Fibroblast of mammary gland (primary cell): ENCODE measurements at places on chromosomes 3 and 15.

- DNase-seq = no peak
Measured at GRCh38 chr3:111648991-111649579, 53.9 kb upstream of the ZBED2 start.

GRCh38 chr3:129077222-129077621, 16.6 kb downstream of the GP9 start:
- DNase-seq = peak; percentile 33

DNA sequence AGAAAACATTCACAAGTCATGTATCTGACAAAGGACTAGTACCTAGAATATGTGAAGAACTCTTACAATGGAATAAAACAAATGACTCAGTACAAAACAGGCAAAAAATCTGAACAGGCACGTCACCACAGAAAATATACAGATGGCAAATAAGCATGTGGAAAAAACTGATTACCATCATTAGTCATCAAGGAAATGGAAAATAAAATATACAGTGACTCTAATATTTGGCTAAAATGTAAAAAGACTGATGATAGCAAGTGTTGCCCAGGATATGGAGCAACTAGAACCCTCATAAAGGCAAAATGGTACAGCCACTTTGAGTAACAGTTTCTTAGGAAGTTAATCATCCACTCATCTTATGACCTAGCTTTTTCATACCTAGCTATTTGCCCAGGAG, 95.8 kb upstream of the ABHD17C start:
- DNase-seq = peak; percentile 78

DNA sequence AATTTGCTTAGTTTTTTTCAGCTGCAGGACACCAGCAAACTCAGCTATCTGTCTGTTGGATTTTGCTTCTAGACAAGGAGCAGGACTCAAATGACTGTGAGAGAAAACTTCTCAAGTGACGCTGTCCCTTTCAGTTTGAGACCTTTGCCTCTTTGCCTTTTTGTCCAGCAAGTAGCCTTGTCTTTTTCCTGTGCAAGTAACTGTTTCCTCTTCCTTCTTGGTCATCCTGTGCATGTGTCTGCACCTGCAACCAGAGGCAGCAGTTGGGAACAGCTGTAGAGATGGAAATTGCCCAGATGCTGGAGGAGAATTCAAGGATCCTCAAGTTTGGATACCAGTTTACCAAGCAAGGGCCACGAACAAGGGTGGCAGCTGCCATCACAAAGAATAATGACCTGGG, 23.3 kb upstream of the TMOD3 start:
- no peak for DNase-seq

GRCh38 chr3:111627092-111627491, 31.9 kb upstream of the ZBED2 start:
- no peak for DNase-seq

- DNase-seq = no peak
Measured at GRCh38 chr3:66656609-66657008, 155.8 kb upstream of the LRIG1 start.

DNA sequence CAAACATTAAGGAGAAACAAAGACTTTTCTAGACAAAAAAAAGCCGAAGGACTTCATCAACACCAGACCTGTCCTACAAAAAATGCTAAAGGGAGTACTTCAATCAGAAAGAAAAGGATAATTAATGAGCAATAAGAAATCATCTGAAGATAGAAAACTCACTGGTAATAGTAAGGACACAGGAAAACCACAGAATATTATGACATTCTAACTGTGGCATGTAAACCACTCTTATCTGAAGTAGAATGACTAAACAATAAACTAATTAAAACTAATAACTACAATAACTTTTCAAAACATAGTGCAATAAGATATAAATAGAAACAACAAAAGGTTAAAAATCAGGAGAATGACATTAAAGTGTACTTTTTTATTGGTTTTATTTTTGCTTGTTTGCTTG, 584.5 kb upstream of the CCDC54 start:
- DNase-seq = no peak

GRCh38 chr15:96849271-96849900, 518.9 kb downstream of the NR2F2 start:
- DNase-seq = peak; percentile 69

DNA sequence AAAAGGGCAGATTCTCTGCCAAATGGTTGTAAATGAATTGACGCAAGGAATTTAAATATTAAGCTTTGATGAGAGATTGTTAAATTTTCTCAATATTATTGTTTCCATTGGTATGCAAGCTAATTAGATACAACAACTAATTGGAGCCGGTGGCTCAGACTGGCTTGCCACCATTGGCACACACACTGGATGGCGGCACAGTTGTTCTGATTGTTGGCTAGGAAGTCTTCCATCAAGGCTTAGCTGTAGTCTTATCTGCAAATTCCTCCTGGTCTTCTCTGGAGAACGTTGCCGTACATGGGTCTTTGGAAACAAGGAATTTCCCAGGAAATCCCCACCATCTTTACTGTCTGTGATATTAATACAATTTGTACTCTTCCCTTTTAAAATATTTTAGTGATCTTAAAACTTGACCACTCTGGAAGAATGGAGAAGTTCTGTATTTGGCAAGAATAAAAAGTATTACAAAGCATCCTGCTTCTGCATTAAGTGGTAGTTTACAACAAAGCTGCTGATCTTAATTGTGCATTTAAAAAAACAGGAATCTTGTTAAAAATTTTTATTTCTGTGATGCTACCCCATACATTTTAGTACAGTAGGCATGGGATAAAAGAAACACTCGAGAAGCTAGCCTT, 126.5 kb downstream of the UBE2E2 start:
- no peak for DNase-seq

GRCh38 chr15:28001641-28002040, 97.5 kb downstream of the OCA2 start:
- no peak for DNase-seq

DNA sequence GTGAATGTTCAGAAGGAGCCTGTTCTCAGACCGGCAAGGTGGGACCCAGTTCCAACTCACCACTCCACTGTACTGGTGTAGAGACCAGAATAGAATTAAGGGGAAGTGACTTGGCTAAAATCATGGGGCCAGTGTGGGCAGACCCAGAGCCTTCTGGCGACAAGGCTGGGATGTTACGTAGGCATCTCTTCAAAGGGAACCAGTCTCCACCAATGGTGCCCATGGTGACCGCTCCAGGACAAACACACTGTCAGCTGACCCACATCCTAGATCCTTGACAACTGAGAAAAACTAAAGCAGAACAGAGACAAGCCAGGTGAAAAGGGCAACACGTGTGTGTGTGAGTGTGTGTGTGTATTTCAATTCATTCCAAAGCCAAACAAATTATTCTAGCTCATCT, 321.7 kb upstream of the FRG2C start:
- no peak for DNase-seq

GRCh38 chr15:43465100-43465499, 27.9 kb downstream of the TP53BP1 start:
- peak; percentile 87 for DNase-seq

- DNase-seq = no peak
Measured at GRCh38 chr3:169526246-169526645, 137.3 kb downstream of the MECOM start.

DNA sequence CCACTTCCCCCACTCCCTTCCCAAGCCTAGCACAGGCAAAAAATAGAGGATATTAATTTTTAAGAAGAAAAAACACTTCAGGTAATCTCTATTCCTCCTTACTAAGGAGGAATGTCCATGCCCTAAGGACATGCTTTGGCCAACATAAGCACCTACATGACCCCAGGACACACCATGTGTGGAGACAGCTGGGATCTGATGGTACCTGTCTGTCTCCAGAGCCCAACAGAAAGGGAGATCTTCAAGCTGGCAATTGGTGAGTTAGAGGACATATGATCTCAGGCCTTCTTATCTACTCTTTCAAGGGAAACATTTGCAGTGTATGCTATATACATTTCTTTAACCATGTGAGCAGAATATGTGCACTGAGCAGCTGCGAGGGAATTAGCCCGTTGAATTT, 7.0 kb downstream of the TM4SF4 start:
- DNase-seq = no peak

DNA sequence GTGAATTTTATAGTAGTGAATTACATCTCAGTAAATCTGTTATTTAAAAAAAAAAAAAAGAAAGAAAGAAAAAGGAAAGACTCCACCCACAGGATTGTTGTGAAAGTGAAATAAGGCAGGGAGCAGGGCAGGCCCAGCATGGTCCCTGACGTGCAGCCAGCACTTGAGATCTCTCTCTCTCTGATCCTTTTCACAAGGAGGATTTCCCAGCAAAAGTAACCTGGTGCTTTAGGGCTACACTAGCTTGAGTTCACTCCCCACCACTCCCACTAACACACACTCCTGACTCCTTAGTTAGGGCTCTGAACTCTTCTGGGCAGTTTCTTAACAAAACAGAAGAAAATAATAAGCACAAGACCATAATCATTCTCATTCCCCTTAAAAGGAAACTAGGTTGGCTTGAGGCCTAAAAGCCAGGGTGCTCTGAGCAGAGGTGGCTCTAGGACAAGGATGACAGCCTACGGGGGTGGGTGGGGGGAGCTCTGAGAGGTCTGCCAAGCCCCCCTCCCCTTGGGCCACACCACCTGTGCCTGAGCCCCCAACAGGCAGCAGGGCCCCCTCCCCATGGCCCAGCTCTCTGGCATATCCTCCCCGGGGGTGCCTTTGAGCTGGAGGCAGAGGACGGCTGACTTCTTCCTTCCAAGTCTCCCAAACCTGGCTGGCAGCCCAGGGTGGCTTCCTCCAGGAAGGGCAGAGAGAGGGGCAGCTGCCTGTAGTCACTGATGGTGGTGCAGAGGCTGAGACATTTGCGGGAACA, 856 bp downstream of the TMEM40 start:
- peak; percentile 59 for DNase-seq

DNA sequence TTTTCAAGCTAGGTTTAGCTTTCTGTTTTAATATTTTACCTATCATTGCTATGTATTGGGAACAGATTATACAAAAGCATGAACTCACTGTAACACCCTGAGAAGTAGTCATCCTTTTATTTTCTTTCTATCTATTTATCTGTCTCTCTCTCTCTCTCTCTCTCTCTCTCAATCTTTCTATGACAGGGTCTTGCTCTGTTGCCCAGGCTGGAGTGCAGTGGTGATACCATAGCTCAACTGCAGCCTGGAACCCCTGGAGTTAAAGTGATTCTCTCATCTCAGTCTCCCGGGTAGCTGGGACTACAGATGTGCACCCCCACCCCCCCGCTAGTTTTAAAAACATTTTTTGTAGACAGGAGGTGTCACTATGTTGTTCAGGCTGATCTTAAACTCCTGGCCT, 28.9 kb downstream of the PRTG start:
- no peak for DNase-seq

GRCh38 chr3:28682121-28682520, 333.5 kb upstream of the AZI2 start:
- no peak for DNase-seq

DNA sequence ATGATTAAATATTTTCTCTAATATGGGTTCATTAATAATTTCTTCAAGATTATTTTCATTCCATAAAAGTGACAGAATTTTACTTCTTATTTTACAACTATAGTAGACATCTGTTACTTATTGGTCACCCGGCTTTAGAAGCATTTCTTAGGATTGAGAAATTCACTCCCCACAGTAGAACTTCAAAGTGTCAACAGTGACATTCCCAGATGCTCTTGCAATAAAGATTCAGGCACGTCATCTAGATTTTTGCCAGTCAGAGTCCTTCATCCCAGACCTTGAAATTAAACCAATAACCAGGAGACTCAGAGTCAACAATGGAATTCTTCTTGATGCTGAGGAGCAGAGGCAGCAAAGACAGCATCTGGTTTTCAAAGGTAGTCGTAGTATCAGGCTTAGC, 190.8 kb downstream of the VGLL3 start:
- DNase-seq = no peak

- DNase-seq = no peak
Measured at GRCh38 chr3:150030841-150031240, 60.1 kb upstream of the PFN2 start.

GRCh38 chr3:2958551-2958950, 151.6 kb downstream of the IL5RA start:
- no peak for DNase-seq

DNA sequence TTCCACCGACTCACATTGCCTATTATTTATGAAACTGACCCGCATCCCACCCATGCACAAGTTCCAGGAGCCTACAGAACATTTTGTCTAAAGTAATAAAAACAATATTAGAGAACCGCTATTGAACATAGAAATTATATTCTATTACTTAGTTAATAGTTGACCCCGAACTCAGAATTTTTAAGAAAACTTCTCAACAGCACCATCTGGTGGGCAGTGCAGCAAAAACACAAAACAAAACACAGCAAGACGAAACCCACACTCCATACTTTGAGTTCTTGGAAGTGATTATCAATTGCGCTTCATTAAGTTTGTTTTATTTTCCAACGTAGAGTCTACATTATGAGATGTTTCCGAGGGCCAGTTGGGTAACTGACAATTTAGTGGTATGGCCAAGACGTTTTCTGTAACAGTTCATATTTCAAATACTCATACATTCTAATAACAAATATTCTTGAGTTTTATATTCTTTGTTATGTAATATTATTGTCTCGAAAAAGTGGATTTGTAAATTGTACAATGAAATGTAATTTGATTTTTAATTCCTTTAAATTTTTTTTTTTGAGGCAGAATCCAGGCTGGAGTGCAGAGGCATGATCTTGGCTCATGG, 24.0 kb upstream of the C3orf70 start:
- peak; percentile 45 for DNase-seq

GRCh38 chr3:15535732-15536131, 14.2 kb upstream of the COLQ start:
- peak; percentile 6 for DNase-seq

- peak; percentile 78 for DNase-seq
Measured at GRCh38 chr3:178454726-178455125, 81.5 kb upstream of the KCNMB2 start.

GRCh38 chr3:56624725-56625124, 58.3 kb downstream of the TASOR start:
- DNase-seq = peak; percentile 60

- peak; percentile 34 for DNase-seq
Measured at GRCh38 chr3:119524931-119525662, 26.8 kb downstream of the TIMMDC1 start.

DNA sequence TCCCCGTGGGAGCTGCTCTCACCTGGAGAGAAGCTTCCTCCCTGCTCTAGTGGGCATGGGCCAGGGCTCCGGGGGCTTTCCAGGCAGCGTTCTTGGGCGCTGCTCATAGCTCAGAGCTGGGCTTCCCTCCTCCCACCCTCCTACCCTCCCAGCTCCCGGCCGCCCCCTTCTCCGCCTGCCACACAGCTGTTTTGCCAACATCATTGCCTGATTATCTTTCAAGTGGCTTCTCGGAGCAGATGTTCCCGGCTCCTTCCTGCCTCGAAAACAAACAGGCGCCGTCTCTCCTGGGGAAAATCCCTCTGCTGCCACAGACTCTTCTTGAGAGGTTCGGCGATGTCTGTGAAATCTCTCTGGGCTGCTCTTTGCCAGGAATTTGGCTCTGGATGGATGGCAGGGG, 195.6 kb downstream of the RPLP1 start:
- no peak for DNase-seq

DNA sequence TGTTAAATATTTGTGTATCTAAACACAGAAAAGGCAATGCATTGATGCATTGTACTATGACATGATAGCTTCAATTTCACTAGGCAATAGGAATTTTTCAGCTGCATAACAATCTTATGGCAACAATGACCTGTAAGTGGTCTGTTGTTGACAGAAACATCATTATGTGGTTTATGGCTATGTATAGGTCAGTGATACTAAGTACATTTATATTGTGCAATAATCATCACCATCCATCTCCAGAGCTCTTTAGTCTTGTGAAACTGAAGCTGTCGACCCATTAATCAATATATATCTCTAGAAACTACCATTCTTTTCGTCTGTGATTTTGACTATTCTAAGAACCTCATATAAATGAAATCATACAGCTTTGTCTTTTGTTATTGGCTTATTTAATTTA, 200.1 kb upstream of the ZNF717 start:
- DNase-seq = no peak
